ENCODE measurements at places on chromosomes 3 and 15. TPM values are rescaled to one million over a fixed set of nuclear protein-coding genes. Genes with fewer than 3 reads are reported as not detected.

Gene TEX55
- polyA plus RNA-seq, result not detected

- DNase-seq, result no peak
These were observed 1.9 kb downstream of the C3orf22 start for GRCh38 chr3:126556637-126557414.

- no peak for DNase-seq
These were observed 590.9 kb downstream of the EPHA3 start for GRCh38 chr3:89698208-89698830.

Gene SLC9C1
- 0.50 TPM for polyA plus RNA-seq

DNA sequence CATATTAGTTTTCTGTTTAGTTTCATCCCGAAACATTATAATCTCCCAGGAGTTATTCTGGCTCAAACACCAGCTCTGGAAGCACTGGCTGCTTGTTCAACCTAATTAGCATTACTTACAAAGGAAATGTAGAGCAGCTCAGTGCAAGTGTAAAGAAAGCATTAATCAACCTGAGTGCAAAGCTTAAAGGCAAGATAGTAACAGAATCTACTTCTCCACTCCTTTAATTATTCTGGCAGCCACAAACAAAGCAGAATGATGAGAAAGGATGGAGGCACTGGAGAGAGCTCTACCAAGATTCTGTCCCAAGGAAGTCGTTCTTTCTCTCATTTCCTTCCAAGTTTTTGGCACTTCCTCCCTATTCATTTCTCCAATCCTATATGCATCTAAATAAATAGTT lies 1384.0 kb downstream of the ZPLD1 start:
- no peak for DNase-seq

GRCh38 chr15:79310985-79311900 lies at the start of gene TMED3:
TMED3 (plus strand) TSS chr15:79311112; CDS start chr15:79311250, 138 bp downstream.
- peak; percentile 55 for DNase-seq

Gene GOLGA8J
- polyA plus RNA-seq, result 1.2 TPM

Gene HMG20A
- polyA plus RNA-seq, result 71.2 TPM

DNA sequence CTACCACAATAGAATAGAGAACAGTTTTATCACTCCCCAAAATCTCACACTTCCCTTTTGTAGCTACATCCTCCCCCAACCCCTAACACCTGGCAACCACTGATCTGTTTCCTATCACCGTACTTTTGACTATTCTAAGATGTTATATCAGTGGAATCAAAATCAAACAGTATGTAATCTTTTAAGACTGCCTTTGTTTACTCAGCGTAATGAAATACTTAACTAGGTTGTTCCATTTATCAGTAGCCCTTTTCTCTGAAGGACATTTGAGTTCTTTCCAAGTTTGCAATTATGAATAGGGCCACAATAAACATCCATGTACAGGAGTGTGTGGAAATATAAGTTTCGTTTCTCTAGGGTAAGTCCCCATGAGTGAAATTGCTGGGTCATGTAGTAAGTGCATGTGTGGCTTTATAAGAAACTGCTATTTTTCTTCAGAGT lies 372.3 kb downstream of the SV2B start:
- no peak for DNase-seq

Gene CPLX3
- polyA plus RNA-seq, result not detected

DNA sequence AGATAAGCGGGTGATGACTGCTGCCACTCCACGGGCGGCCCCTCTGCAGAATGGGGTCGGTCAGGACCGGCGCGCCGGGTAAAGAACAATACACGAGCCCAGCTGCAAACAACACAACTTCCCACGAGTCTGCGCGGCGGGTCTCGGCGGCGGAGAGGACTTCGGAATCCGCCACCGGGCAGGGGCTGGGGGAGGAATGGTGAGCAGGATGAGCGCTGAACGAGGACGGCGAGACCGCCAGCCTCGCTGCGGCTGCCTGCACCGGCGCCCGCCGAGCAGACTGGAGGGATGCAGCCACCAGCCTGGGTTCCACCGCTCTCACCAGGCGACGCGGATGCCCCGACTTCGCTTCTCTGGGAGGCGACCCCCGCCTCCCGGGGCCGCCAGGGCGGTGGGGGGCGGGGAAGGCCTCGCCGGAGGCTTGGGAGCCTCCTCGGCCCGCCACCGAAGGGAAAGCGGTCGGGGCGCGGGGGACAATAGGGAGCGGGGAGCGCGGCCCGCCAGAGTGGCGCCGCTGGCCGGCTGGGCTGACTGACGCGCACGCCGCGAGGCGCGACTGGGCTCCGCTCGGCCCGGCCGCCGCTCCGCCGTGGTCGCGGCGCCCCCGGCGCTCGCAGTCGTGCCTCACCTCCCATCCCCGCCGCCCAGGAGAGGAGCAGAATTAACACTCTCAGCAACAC lies 515 bp downstream of the ADAM10 start:
- DNase-seq, result no peak

GRCh38 chr3:99774467-99774866 lies 43.2 kb upstream of the CMSS1 start:
- DNase-seq, result no peak

DNA sequence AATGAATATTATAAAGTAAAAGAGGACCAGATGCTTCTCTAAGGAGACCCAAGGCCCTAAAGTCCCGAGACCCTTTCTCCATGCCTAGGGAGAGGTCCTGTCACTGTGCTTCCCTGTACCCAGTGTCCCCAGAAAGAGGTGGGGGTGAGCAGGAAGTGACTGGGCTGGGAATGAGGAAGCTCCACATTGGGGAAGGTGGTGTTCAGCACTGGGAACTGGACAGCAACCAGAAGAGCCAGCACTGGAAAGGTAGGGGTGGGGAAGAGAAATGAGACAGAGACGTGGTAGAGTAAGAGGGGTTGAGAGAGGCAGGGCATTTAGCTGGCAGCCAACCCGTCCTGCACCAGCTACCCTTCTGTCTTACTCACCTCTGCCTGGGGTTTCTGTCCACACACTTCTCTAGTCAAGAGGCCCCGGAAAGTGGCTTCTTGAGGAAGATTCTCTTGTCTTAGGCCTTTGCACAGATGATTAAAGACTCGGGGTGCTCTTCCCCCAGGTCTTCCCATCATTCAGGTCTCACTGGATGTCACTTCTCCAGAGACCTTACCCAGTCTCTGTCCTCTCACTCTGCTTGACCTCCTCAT lies 12.2 kb downstream of the RRP9 start:
- DNase-seq, result no peak

Gene SAXO2
- polyA plus RNA-seq, result 4.1 TPM

DNA sequence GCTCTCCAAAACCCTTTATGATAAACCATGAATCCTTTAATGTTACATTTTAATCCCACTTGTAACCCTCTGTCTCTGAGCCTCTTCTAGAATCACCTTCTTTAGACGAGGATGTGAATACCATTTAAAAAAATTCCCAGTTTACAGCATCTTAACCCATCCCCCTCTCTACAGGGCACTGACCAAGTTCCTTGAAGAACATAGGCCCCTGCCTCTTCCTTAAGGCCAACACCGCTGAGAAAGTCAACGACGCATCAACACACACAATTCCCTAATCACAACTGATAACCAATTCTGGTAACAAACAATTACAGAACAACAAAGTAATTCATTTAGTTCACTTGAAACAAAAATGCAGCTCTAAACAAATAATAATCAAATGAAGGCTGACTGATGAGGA lies 130.3 kb downstream of the DLG1 start:
- no peak for DNase-seq

Gene PARP9
- polyA plus RNA-seq, result 15.4 TPM

Gene GOLGA6A
- not detected for polyA plus RNA-seq

Gene SLC51A
- 10.4 TPM for polyA plus RNA-seq

DNA sequence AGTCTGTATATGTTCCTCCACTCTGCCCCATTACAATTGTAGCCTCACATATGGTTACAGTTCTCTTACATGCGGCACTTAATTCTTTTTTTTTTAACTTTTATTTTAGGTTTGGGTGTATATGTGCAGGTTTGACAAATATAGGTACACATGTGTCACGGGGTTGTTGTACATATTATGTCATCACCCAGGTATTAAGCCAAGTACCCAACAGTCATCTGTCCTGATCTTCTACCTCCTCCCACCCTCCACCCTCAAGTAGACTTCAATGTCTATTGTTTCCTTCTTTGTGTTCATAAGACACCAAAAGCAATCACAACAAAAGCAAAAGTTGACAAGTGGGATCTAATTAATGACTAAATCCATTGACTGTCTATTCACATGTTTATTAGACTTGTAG lies 144.6 kb upstream of the TP63 start:
- no peak for DNase-seq

DNA sequence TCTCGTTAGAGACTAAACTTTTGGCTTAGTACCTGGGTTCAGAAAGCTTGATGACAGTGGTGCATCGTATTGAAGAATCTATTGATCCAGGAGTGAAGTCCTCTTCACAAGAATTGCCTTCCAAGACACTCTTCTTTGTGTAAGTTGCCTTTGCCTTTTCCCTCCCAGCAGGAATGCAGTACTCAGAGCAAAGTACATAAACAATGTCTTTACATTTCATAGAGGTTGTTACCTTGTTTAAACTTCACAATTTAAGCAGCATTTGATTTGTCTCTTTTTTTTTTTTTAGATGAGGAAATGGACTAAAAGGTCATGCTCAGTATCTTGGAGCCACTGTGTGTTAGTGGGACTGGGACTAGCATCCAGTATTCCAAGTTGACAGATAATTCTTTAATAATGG lies 9.9 kb downstream of the RAB7A start:
- DNase-seq, result no peak

- DNase-seq, result no peak
These were observed 60.7 kb upstream of the CMTM8 start for GRCh38 chr3:32177702-32178198.

DNA sequence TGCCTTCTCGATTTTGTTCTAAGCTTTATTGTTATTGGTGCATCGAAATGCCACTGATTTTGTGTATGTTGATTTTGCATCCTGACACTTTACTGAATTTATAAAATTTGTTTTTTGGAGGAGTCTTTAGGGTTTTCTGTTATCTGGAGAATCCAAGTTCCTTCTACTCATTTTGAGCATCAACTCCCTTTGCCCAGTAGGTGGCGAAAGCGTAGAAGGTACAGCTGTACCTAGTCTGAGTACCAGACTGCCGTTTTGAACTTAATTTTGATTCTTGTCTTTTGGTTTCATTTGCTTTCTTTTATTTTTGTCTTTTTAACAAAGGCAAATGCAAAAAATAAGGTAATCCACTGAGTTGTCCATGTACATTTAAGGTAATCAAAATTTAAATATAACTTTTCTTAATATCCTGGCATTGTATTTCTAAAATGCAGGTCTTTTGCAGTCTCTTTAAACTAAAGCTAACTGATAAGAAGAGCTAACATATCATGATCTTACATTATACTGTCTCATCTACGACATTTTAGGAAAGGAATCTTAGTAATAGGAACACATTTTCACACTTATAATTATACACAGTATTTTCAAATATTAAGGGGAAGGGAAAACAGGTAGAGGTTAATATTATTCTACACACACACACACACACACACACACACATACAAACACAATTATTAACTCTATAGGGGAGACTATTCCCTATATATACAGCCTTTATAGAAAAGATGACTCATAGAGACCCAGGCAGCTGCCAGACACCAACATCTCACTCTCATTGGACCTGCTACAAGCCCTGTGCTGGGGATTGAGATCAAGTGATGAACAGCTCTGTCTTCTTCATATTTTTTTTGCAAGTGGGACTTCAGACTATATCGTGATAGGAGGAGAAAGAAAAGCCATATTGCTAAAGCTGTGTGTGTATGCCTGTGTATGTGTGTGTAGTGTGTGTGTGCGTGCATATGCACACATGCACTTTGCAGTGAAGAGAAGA lies 71.8 kb downstream of the SYNPR start:
- DNase-seq, result peak; percentile 34

DNA sequence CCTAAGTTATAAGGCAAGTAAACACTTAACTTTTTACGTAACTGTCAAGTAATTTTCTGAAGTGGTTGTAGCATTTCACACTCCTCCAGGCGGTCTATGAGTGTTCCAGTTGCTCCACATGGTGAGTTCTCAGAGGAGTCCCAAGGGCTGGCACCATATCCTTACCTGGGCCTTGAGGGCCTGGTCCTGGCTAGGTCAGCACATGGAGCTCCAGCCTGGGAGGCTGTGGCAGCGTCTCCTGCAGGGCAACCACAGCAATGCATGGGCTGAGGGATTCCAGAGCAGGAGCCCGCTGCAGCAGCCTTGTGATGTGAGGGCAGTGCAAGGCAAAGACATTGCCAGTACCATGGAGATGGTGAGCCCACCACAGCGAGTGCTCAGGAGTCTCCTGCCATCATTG lies 32.2 kb upstream of the LYZL4 start:
- no peak for DNase-seq

DNA sequence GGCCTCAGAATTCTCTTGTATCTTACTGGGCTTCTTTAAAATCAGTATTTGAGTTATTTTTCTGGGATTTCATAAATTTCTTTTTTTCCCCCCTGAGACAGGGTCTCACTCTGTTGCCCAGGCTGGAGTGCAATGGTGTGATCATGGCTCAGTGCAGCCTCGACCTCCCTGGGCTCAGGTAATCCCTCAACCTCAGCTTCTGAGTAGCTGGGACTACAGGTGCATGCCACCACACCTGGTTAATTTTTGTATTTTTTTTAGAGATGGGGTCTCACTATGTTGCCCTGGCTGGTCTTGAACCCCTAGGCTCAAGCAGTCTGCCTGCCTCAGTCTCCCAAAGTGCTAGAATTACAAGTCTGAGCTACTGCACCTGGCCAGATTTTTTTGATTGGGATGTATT lies 43.5 kb downstream of the NCK1 start:
- no peak for DNase-seq

GRCh38 chr15:60964527-60964926 lies 264.6 kb downstream of the RORA start:
- DNase-seq, result no peak

DNA sequence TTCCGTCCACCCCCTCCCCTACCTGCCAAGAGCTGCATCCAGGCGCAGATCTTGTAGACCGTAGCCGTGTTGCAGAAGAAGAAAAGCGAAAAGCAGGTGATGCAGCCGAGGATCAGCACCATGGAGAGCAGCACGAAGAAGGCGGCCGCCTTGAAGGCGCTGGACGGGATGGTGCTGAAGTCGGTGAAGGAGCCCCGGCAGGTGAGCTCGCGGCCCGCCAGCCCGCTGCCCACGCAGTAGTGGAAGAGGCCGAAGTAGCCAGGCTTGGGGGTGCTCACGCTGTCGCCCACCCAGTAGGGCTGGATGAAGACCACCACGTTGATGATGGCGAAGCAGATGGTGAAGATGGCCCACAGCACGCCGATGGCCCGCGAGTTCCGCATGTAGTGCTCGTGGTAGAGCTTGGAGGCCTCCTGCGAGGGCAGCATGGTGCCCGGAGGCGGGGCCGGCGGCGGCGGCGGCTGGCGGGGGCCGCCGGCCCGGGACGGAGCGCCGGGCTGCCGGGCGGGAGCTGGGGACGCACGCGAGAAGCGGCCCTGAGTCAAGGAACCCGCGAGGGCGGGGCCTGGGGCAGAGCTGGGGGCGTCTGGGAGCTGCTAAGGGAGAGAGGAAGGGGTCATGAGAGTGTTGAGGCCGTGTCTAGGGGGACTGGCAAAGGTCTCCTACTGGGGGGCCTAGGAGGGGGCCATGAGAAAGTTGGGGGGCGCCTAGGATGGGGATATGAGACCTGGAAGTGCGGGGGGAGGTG lies 1.2 kb downstream of the LHFPL4 start:
- DNase-seq, result peak; percentile 43
